ENCODE measurements at places on chromosomes 2 and 18.

- no peak for DNase-seq
Observed at GRCh38 chr2:200466425-200467418, 43.1 kb downstream of the KCTD18 start.

DNA sequence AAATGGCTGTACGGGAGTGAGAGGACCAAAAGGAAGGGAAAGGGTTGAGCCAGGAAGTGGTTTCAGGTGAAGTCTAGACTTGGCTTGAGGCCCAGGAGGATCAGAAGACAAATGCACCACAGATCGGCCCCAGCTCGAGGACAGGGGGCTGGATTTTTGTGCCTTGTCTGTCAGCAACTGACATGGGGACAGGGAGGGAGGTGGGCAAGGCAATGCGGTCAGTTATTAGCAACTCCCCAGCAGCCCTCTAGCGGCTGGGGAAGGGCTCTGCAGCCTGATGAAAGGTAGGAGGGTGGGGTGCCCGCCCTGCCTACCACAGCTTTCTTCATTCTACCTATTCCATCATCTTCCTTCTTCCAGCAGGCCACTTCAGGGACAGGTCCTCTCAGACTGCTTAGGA lies 50.0 kb downstream of the CPO start:
- no peak for DNase-seq

GRCh38 chr18:22285361-22286140 lies 116.2 kb downstream of the GATA6 start:
- DNase-seq: no peak

GRCh38 chr18:80247393-80247841 lies at the start of gene PARD6G:
TSS of gene PARD6G (minus strand) at chr18:80247514. CDS start at chr18:80247348, 166 bp downstream.
- DNase-seq: no peak

GRCh38 chr18:59470561-59471121 lies 111.6 kb upstream of the LMAN1 start:
- no peak for DNase-seq

GRCh38 chr2:12636837-12637581 lies 79.7 kb upstream of the TRIB2 start:
- DNase-seq: no peak

DNA sequence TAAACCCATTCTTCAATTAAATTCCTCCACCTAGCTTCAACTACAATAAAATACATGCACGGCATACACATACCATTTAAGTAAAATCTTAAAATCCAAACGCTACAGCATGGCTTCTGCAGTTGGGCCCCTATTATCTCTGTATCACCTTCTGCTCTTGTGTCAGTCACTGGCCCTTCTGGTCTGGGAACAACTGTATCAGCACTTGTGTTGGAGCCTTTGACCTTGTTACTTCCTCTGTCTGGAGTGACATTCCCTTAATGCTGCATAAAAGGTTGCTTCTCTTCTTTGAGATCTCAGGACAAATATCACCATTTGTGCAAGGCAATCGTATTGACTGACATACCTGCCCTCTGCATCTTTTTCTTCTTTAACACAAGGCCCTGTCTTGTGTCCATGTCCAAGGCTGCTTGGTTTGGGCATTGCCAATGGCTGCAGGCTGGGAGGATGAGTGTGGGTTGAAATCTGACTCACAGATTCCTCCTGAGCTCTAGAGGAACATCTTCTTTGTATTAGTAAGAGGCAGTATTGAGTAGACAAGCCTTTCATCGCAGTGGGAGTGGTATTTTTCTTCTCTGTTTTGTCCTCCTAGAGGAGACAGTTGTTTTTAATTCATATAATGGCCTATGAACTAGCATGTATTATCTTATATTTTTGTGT lies 267.8 kb upstream of the TRIB2 start:
- DNase-seq: no peak

DNA sequence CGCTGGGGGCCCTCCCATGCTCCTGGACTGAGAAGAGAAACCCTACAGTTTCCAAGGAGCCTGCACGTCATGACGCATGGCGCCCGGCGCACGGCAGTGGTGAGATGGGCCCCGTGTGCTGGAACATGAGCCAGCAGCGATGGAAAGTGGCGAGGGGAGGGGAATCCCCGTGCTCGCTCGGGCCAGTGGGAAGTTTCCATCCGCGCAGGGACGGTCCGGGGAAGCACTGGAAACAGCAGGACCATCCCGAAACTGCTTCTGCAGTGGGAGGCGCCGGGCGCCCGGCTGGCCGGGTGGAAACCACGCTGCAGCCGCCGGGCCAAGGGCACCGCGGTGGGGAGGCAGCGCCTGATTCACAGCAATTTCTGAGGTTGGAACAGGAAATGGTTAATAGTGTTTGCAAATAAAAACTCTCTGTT lies 4.9 kb upstream of the PDCD1 start:
- no peak for DNase-seq

- no peak for DNase-seq
Observed at GRCh38 chr2:239056611-239057010, 208.7 kb downstream of the TWIST2 start.

GRCh38 chr18:48920408-48921038 lies 30.2 kb downstream of the SMAD7 start:
- DNase-seq: no peak

DNA sequence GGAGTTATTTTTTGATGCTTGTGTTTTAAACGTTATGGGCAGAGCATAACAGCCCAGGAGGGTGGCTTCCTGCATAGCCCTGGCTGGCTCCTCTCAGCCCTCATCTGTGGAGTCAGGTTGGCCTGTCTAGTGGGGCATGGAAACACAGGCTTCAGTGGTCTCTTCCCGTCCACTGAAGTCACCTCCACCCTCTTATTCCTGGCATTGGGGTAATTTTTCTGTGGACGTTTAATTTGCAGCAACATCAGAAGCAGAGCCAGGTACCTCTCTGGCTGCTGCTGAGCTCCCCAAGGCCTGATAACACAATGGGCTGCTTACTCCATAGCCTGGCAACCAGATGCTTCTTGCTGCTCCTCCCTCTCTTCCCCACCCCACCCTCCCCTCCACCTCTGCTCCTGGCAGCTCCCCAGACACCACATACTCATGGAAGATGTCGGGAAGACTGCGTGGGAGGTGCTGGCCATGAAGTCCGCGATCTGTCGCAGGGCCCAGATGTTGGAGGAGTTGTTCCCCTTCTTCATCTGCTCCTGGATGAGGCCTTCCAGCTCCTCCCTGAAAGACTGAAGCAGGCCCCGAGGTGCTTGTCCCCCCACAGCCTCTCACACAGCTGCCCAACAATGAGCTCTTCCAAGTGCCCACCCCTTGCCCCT lies 64.0 kb downstream of the ADD2 start:
- DNase-seq: no peak

DNA sequence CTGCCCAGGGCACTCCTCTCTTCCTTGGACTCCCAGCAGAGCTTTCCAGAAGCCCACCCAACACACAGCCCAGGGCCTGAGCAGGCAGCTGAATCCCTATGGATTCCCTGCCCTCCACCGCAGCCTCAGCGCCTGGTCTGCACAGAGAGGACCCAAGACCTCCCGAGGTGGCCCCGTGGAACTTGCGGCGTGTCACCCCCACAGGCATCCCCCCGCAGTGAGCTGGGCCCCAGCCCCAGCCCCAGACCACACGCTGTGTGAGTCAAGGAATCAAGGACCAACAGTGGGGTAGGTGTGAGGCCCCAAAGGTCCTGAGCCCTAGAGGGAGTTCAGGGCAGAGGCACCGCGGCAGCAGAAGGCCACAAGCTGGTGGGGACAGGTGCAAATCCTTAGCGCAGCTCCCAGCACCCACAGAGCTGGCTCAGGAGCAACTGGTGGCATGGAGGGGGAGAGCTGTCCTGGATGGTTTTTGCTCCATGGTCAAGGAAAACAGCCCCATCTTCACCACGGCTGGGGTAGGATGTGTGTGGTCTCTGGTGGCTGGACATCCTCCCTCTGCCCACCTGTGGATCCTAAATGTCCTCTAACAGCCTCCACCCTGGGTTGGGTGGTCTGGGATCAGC lies 8.5 kb downstream of the HS6ST1 start:
- no peak for DNase-seq
